ENCODE measurements at places on chromosomes 12 and 14.

GRCh38 chr12:115404761-115405470 lies 720.9 kb upstream of the TBX3 start:
- peak; percentile 83 for DNase-seq

DNA sequence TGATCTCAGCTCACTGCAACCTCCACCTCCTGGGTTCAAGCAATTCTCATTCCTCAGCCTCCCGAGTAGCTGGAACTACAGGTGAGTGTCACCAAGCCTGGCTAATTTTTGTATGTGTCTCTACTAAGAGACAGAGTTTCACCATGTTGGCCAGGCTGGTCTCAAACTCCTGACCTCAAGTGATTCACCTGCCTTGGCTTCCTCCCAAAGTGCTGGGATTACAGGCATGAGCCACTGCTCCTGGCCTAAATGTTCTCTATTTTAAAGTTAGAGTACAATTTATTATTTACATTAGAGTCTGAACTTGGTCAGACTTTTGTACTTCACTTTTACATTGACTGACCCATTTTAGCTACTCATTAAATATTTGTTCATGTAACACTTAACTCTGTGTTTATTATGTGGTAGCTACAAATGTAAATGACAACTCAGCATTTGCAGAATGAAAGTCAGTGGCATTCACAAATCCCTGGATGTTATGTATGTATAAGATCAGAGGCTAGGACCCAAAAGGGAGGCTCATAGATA lies 409.6 kb downstream of the APAF1 start:
- no peak for DNase-seq

- no peak for DNase-seq
Observed at GRCh38 chr12:110006115-110006514, 6.9 kb downstream of the ANKRD13A start.

DNA sequence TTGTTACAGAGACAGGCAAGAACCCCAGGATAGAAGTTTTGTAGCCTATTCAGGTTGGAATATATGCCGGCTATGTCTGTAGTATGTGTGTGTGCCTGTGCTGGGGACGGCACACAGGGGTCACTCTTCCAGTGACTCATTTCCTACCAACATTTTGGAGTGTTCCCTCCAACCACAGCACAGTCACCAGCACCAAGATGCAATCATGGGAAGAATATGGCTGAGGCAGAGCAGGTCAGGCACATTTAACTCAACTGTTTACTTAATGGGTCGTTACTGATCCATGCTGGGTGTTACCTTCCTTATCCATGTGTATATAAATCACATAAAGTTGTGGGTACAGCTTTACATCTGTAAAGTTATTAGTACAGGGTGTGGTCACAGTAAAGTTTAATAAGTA lies 178.3 kb downstream of the PRKD1 start:
- peak; percentile 52 for DNase-seq

GRCh38 chr14:101019541-101019940 lies 116.0 kb upstream of the RTL1 start:
- no peak for DNase-seq

DNA sequence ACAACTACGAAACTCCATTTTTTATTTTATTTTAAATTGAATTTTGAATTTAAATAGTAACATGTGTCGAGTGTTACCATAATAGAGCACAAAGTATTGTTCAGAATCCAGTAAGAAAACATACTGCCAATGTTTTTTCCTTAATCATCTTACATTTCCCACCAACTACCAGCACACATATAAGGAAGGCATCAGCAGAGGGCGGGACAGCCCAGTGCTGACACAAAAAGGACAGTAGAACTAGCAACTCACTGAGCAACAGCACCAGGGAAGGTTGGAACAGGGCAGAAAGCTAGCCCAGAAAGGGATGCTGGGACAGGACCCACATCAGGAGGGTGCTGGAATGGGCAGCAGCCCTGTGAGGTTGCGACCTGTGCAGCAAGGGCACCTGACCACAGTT lies 43.9 kb downstream of the DICER1 start:
- no peak for DNase-seq

- DNase-seq, result no peak
Observed at GRCh38 chr12:93089805-93090569, 160.9 kb upstream of the EEA1 start.

DNA sequence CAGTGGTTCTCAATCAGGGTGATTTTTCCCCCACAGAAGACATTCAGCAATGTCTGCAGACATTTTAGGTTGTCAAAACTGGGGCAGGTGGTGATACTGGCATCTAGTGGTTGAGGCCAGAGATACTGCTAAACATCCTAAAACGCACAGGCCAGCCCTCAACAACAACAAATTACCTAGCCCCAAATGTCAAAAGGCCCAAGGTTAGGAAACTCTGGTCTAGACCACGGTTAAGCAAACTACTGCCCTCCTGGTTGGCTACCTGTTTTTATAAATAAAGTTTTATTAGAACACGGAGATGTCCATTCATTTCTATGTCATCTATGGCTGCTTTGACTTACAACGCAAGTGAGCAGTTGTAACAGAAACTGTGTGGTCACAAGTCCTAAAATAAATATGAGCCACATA lies 186.7 kb downstream of the EFCAB11 start:
- DNase-seq, result peak; percentile 51

GRCh38 chr14:68099495-68100045 lies 280.0 kb downstream of the RAD51B start:
- DNase-seq, result no peak

- no peak for DNase-seq
Observed at GRCh38 chr14:99134516-99135046, 137.4 kb downstream of the BCL11B start.

- DNase-seq, result no peak
Observed at GRCh38 chr12:108772891-108773797, 41.8 kb upstream of the CORO1C start.

- DNase-seq, result no peak
Observed at GRCh38 chr14:64442300-64442988, 22.9 kb upstream of the AKAP5 start.

GRCh38 chr12:39692258-39692853 lies 72.8 kb upstream of the ABCD2 start:
- DNase-seq, result no peak

DNA sequence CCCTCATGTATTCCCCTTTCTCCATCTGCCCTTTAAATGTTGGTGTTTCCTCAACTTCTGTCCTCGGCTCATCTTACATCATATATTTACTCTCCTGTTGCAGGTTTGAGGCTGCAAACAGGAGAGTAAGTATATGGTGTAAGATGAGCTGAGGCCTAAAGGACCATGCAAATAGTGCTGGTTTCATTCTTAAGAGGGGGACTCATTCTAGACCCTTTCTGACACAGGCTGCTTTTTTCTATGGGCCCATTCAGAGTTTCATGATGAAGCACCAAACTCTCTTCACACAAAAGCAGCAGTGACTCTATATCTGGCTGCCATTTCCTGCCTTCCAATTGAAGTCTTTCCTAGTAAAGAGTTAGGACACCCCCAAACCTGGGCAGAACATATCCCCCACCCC lies 218.5 kb downstream of the PHLDA1 start:
- DNase-seq, result no peak

DNA sequence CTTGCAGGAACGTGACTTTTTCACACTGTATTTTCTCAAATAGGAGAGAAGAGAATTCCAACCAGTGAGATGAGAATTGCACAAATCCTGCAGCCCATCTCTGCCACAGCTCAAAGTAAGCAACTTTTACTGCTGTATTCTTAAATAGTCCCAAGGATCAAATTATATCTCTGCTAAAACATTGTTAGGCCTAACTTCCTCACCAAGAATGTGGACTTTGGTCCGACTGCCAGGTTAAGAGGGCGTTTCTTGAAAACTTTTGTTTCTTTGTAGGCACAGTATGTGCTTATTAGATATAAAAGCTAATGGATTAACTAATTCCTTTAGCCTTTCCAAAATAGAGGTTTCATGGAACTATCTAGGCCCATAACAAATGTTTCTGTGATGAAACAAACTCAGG lies 61.4 kb upstream of the IFNG-AS1 start:
- DNase-seq, result no peak

- no peak for DNase-seq
Observed at GRCh38 chr12:116159175-116159574, 118.3 kb downstream of the MED13L start.

DNA sequence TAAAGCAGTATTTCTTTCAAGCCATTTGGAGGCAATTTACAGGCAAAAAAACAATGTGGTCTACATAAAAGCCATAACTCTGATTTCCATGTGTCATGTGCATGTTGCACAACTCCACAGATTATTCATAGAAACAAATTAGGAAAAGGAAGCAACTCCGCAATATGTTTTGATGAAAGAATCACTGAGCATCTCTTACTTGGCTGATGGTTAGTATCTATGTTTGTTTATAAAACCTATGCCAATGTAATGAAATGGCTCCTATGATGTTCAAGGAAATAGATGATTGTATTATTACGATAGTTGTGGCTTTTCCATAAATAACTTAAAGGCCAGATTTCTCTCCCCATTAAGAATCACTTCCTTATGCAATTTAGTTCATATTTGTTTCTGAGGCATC lies 373.7 kb downstream of the CCDC91 start:
- DNase-seq, result peak; percentile 63

- DNase-seq, result no peak
Observed at GRCh38 chr12:93573552-93574223, 1.2 kb downstream of the SOCS2 start.

- no peak for DNase-seq
Observed at GRCh38 chr14:94819531-94819930, 49.6 kb upstream of the GSC start.

GRCh38 chr14:24911324-24912109 lies 138.4 kb downstream of the STXBP6 start:
- DNase-seq, result peak; percentile 81

GRCh38 chr14:63857466-63858030 lies 4.7 kb downstream of the SYNE2 start:
- DNase-seq, result no peak

DNA sequence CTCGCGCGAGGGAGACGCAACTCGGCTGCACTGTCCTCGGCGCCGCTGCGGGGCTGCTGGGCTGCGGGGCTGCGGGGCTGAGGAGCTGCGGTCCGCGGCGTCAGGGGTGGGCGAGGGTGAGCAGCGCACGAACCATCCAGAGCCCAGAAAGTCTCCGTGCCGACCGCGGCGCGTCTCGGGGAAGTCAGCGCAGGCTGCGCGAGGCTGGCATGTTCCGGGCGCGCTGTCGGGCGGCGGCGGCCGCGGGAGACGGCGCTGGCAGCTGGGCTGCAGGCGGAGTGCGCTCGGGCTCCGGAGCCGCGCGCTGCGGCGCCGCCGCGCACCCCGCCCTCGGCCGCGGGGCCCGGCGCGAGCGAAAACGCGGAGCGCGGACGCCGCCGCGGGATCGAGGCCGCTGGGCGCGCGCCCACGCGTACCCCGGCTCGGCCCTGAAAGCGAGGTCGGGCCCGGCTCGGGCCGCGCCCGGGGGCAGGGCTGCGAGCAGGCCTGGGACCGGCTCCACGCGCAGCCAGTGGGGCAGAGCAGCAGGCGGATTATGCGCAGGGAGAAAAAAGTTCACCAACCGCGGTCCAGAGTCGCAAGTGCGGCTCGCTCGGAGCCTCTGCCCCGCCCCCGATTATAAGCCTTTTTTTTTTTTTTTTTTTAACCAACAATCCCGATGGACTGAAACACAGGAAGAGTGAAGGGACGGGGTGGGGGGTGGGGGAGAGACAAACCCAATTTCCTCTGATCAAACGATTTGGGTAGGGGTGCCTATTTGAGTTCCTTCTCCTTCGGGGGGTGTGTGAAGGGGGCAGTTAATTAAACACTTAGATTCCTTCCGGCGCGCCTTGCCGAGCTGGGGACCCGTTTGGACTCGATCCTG lies at the start of gene PRICKLE1:
Gene PRICKLE1 (minus strand): TSS at position 282 of the 865 bp plus-strand sequence. CDS start 117,230 bp downstream, outside the sequence.
- DNase-seq, result peak; percentile 71

DNA sequence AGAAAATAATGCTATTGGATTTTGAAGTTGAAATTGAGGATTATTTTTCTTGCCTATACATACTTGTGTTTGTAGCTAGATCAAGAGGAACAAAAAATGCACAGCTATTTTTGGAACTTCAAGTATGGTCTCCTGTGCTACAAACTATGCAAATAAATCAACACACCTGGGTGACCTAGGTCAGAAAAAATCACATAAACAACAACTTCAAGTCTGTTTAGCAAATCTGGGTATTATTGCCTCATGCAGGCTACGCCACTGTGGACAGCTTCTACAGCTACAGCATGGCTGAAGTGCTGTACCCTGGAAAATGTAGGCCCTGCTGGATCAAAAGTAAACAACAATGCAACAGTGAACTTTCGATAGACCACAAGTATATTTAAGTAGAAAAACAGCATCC lies 87.5 kb downstream of the SLC6A15 start:
- DNase-seq, result no peak

- no peak for DNase-seq
Observed at GRCh38 chr12:121441555-121441954, 41.6 kb downstream of the RNF34 start.

DNA sequence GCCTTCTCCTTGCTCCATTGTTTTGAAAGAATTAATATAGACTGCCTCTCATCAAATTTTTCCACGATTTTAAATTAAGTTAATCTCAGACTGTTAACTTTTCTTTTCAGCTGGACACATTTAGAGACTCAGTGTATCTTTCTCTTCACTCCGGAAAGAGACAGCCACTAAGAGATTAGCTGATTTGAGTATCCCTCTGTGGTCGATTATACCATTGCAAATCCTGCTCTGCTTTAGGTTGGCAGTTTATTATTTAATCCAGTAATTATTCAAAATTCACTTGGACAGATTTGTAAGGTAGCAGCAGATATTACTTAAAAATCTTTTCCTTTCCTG lies 588 bp upstream of the TWF1 start:
- DNase-seq, result no peak

DNA sequence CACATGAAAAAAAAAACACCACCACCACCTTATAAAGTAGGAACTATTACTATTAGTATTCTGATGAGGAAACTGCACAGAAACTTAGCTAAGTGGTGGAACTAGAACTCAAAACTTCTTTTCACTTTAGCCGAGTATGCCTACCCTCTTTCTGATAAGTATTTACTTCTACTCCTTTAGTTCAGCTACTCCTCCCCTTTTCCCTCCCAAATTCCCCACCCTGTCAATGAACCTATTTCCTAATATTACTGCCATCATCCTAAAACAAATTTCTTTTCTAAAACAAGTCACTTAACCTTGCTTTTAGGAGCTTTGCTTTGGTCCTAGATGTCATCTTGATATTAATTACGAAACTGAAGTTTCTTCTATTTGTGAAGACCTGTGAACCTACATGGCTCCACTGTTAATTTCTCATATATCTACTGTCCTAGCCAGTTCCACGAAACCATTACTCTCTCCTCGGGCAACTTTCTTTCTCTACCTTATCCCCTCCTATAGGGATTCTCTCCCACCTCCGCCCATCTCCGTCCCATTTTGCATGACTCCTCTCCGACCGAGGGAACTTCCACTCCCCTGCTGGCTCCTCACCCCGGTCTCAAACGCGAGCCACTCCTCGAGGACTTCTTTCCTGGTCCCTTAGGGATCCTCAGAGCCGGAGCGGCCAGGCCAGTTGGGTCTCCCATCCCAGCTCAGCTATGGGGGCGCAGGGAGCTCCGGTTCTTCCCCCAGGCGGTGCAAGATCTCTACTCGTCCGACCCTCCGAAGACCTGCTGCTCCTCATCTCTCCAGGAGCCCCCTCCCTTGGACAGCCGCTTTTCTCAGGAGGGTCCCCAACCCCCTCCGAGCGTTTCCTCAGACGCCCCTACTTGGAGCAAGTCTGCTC lies 1.1 kb downstream of the NUMB start:
- peak; percentile 33 for DNase-seq
